ENCODE measurements at places on chromosomes 12 and 14.

DNA sequence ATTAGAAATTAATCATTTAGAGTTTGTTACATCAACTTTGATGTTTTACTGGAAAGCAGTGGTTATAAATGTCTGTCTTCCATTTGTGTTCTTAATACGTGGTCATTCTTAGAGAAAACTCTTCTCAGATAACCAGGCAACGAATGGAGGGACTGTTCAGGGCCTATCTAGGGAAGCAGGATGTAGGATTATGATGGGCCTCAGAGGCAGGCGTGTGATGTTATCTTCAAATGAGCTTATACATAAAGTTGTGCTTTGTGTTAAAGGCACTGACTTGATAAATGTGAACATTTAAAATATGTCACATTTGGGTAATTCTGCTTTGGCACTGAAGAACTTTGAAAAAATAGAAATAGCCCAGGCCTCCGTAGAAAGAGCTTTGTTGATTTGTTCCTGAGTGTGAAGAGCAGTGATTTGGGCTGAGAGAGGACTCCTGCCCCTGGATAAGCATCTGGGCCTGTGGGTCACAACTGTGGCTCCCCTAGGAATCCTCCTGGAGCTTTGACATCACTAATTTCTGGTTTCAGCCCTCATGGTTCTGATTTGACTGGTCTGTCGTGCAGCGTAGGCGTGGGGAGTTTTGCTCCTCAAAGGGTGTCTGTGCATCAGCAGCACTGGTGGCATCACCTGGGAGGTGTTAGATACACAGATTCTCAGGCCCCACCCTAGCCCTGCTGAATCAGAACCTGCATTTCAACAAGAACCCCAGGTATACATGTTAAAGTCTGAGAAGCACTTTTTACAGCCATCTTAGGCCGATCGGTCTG lies 55.4 kb downstream of the SAMD4A start:
- no peak for DNase-seq

GRCh38 chr12:97182769-97183168 lies 275.7 kb downstream of the NEDD1 start:
- DNase-seq: no peak

- no peak for DNase-seq
Observed at GRCh38 chr12:58915634-58916033, 4.7 kb downstream of the LRIG3 start.

GRCh38 chr12:88623777-88624548 lies 43.7 kb upstream of the KITLG start:
- DNase-seq: no peak

GRCh38 chr12:115983226-115983798 lies 294.2 kb downstream of the MED13L start:
- DNase-seq: no peak

DNA sequence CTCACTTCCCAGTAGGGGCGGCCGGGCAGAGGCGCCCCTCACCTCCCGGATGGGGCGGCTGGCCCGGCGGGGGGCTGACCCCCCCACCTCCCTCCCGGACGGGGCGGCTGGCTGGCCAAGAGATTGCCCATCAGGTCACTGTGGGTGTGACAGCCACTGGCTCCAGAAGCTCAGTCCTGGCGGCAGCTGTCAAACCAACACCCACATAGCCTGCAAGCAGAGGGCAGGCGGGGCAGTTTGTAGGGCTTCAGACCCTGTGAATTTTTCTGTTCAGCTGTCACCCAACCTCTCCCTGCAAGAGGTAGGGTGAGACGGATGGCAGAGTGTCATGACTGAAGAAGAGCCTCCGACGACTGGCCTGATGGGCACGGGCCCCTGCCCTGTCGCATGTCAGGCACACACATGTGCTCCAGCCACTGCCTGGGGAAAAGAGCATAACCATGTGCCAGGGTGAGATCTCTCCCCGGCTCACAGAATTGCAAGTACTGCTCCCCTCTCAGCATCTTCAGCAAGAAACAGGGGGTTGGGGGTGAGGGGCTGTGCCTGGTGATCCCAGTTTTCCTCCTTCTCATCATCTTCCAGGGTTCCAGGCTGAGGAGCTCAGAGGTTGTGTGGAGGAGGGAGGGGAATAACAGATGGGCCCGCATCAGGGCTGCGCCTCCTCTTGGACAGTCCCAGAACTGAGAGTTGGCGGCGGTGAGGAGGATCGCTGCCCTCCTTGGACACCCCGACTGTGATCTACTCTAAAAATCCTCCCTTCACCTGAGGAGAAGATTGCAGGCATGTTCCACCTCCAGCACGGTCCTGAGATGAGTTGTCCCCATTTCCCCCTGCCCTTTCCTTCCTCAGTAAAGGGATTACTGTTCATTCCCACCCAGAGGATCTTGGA lies 11.2 kb upstream of the PRPH start:
- DNase-seq: no peak

DNA sequence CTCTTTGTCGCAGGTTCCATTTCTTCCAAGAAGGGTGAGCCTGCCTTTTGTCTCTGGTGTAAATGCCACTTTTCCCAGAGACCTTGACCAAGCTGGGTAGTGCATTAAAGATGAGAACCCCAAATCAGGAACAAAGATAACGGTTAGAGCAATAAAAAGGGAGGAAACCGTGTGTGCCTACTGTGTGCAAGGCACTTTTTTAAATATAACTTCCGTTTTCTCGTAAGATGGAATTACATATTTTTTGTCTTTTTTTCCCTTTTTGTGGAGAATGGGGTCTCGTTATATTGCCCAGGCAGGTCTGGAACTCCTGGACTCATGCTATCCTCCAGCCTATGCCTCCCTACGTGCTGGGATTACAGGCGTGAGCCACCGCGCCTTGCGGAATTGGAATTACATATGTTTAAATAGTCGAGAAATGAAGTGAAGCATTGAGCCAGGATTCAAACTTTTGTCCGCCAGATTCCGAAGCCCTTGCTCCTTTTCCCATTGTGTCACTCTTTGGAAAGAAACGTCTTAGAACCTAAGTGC lies 506 bp upstream of the NABP2 start:
- DNase-seq: no peak

DNA sequence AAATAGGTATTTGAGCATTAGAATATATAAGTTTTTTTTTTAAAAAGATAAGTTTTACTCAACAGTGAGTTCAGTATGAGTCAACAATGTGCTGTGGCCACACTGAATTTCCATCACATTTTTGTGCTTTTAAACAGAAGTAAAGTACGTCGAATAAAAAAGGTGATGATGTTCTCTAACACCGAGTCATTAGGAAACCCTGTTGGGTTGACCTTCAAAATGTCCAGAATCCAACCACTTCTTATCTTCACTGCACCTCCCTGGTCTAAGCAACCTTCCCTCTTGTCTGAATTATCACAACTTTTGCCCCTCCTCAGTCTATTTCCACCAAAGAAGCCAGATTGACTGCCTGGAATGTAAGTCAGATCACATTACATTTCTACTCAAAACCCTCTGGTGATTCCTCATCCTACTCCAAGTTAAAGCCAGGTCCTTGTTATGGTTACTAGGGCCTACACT lies 43.0 kb upstream of the SYCP3 start:
- DNase-seq: no peak

GRCh38 chr14:73180385-73180805 lies 44.1 kb downstream of the PSEN1 start:
- no peak for DNase-seq

GRCh38 chr12:30345744-30346471 lies 349.8 kb downstream of the IPO8 start:
- DNase-seq: no peak

DNA sequence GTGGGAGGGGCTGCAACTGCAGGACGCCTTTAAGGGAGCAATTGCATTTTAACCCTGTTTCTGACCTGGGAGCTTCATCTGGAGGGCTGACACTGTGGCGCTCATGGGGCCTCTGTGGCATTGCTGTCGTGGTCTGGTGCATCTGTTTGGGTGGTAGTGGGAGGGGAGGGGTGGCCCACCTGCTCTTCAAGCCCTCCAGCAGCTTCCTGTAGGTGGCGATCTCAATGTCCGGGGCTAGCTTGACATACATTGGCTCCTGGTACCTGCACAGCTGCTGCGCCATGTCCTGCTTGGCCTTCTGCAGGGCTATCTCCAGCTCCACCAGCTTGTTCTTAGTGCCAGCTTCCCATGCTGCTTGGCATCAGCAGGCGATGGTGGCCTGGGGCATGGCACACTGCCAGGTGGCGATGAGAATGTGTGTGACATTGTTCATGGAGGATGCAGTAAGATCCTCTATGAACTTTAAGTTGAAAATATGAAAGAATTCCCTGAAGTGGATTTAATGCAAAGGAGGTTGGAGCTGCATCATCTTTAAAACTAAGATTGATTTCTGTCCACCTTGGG lies 7.7 kb upstream of the KRT82 start:
- DNase-seq: no peak

GRCh38 chr14:80304125-80304766 lies 92.9 kb upstream of the DIO2 start:
- DNase-seq: no peak

- DNase-seq: no peak
Observed at GRCh38 chr12:115749071-115749841, 528.2 kb downstream of the MED13L start.

GRCh38 chr12:15794836-15795235 lies 5.6 kb upstream of the EPS8 start:
- DNase-seq: no peak

- no peak for DNase-seq
Observed at GRCh38 chr12:47783024-47783755, 10.2 kb downstream of the SLC48A1 start.

- DNase-seq: no peak
Observed at GRCh38 chr12:2165021-2165420, 112.2 kb downstream of the CACNA1C start.

DNA sequence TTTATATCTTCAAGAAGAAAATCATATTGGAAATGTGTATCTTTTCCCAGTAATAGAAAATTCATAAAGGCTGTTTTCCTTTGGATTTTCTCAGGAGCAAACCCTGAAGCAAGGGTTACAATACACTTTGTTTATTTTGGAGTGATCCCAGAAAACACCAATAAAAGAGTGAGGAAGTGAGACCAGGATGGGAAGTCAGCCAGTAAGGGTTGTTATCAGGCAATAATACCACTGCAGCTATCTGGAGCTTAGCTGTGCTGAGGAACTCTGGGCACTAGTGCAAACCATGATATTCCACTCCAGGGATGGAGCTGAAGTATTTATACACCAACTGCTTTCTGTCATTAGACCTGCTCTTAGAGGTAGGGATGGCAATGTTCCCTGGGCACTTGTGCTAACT lies 1002.3 kb downstream of the FLRT2 start:
- DNase-seq: no peak

DNA sequence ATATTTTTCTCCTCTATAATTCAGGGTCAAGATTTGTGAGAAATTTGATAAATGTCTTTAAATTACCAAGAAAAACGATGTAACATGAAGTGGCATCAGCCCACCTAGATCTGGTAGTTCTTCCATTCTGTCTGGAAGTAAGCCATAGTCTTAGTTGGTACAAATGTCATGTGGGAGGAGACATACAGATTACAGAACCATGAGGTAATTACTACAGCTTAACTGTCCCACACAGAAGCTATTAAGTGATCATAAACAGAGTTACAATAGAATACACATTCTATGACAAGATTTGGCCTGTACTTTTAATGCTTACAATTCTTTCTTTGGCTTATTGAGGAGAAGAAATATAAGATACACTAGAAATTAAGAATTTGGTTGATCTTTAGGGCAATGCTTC lies 13.7 kb upstream of the SIX1 start:
- no peak for DNase-seq

DNA sequence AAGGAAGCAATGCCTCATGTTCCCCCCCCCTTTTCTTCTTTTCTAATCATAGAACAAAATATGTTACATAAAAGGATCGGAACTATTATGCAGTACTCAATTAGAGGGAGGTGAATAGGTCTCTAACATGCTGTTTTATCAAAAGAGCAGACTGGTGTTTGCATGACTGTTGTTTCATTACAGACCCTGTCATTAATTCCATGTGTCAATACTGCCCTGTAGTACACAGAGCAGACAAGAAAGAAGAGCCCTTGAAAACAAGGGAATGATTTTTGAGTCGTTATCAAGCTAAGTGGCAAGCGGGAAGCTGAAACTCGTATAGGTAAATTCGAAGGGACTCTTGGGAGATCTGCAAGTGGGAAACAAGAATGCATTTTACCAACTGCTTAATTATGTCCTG lies 76.9 kb upstream of the TMEM263 start:
- no peak for DNase-seq

GRCh38 chr14:104599446-104599845 lies 5.1 kb downstream of the TMEM179 start:
- DNase-seq: no peak

GRCh38 chr12:100481021-100481420 lies 7.4 kb downstream of the NR1H4 start:
- no peak for DNase-seq

- DNase-seq: no peak
Observed at GRCh38 chr14:93281937-93282336, 50.9 kb downstream of the BTBD7 start.

DNA sequence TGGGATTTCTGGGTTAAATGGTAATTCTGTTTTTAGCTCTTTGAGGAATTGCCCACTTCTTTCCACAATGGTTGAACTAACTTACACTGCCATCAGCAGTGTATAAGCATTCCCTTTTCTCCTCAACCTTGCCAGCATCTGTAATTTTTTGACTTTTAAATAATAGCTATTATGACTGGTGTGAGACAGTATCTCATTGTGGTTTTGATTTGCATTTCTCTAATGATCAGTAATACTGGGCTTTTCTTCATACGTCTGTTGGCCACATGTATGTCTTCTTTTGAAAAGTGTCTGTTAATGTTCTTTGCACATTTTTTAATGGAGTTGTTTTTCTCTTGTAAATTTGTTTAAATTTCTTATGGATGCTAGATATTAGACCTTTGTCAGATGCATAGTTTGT lies 323.7 kb downstream of the CCDC91 start:
- DNase-seq: no peak

DNA sequence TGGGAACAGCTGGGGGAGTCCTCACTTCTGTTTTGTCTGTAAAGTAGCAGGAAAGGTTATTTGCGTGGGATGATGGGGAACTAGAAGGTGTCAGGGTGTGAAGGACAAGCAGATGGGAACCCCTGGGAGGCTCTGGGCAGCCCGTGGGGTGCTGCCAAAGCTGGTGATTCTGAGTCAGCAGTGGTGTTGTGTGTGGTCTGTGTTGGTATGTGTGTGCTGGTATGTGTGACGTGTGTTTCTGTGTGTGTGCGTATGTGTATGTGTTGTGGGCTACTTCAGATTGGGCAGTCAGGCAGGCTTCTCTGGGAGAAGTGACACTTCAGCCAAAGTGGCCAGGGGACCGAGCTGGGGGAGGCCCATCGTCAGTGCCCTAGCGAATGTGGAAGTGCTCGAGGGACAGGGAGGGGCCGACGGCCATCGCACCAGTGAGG lies 15.3 kb upstream of the BDKRB2 start:
- DNase-seq: no peak

- DNase-seq: no peak
Observed at GRCh38 chr14:90551070-90551704, 154.4 kb downstream of the CALM1 start.

GRCh38 chr14:89406941-89407340 lies 10.1 kb downstream of the FOXN3 start:
- DNase-seq: no peak

DNA sequence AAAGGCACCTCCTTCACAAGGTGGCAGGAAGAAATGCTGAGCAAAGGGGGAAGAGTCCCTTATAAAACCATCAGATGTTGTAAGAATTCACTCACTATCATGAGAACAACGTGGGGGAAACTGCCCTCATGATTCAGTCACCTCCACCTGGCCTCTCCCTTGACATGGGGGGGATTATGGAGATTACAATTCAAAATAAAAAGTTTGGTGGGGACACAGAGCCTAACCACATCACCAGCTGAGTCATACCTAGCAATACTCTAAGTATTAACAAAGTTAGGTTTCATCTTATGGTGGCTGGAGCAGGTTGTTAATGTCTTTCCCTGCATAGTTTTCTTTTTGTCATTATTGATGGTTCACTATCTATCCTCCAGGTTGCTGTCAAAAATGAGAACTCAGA lies 113.2 kb upstream of the PPFIA2 start:
- no peak for DNase-seq

GRCh38 chr14:77882636-77883035 lies 82.7 kb downstream of the ADCK1 start:
- DNase-seq: no peak
